Bladder microvascular endothelial cell (primary cell): ENCODE measurements at places on chromosomes 3 and 15. TPM values are rescaled to one million over a fixed set of nuclear protein-coding genes. Genes with fewer than 3 reads are reported as not detected.

Gene AP3B2
- not detected in 2 replicates for total RNA-seq

Gene PHLDB2
- 49.1 and 120 TPM in 2 replicates for total RNA-seq

Gene RETNLB
- not detected in 2 replicates for total RNA-seq

Gene TIMP4
- 0.82 and 0.97 TPM in 2 replicates for total RNA-seq

Gene CPEB1
- 0.06 TPM in 1 of 2 replicates, not detected in the other for total RNA-seq

Gene SLC28A2
- not detected in 2 replicates for total RNA-seq

Gene FAN1
- 7.1 and 14.7 TPM in 2 replicates for total RNA-seq

Gene ZNF662
- 0.81 and 3.3 TPM in 2 replicates for total RNA-seq

Gene ITIH1
- 0.16 TPM in 1 of 2 replicates, not detected in the other for total RNA-seq

Gene TUSC7
- total RNA-seq, result not detected in 2 replicates

Gene KLHL40
- not detected in 2 replicates for total RNA-seq
